ENCODE measurements at places on chromosomes 11 and 22.
A peak's percentile ranks its signal among the peaks of the same experiment; 100 is the strongest.

- no peak for DNase-seq
Measured at GRCh38 chr11:121645001-121645400, 192.2 kb upstream of the SORL1-AS1 start.

- no peak for DNase-seq
Measured at GRCh38 chr11:66006134-66006890, 4.0 kb downstream of the BANF1 start.

- DNase-seq, result no peak
Measured at GRCh38 chr11:36330411-36330810, 34.3 kb downstream of the PRR5L start.

DNA sequence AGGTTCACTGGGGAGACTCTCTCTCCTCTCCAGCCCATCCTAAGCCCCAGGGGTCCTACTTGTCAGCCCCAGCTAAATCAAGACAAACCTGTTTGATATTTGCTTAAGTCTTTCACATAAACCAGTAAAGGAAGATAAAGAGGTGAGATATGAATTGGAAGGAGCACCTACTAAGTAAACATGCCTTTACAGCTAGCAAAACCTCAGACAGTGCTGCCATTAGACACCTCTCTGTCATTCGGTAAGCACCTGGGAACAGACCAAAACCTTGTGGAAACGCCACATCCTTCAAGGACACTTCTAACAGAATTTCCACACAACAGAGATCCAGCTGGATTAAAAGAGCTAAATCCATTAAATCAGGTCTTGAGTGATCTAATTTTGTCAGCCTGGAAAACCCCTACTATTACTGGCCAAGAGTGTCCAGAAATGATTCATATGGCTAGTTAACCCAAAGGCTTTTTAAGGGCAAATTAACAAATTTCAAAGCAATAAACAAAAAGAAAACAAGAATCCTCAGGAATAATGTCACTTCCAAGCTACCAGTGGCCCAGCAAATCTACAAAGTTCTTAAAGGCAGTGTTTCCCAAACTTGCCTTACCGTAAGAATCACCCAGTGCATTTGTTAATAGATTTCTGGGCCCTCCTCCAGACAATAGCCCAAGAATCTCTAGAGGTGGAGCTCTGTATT lies 2.4 kb downstream of the VPS37C start:
- no peak for DNase-seq

DNA sequence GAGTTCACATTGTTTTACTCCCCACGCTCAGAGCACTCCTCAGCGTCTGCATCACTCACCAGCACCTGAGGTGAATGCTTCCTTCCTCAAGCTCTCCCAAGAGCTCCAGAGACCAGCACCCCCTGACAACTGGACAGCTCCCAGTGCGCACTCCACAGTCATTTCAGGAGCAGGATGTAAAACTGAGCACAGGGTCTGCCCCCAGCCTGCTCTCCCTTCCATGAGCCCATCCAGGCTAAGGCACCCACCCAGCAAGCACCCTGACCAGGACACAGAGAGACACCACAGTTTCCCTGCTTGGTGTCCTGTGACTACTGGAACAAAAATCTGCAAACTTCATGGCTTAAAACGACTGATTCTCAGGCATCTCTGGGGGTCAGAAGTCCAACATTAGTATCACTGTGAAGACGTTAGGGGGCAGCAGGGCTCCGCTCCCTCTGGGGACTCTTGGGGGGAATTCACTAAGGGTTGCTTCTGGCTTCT lies 3.3 kb downstream of the SCGB1D2 start:
- no peak for DNase-seq

DNA sequence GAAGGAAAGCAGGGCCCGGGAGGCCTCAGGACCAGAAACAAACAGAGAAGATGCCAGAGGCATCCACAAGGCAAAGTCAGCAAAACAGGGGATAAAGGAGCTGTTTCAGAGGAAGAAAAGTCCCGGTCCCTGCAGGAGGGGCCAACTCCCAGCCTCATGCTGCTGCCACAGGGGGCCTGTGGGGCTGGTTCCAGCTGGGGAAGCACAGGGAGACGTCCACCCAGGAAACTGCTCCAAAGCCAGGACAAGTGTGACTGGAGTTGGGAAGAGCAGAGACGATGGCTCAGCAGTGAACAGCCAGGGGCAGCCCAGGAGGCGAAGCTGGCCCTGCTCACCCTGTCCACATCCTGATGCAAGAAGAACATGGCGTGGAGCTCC lies 454.4 kb downstream of the BRD1 start:
- no peak for DNase-seq

DNA sequence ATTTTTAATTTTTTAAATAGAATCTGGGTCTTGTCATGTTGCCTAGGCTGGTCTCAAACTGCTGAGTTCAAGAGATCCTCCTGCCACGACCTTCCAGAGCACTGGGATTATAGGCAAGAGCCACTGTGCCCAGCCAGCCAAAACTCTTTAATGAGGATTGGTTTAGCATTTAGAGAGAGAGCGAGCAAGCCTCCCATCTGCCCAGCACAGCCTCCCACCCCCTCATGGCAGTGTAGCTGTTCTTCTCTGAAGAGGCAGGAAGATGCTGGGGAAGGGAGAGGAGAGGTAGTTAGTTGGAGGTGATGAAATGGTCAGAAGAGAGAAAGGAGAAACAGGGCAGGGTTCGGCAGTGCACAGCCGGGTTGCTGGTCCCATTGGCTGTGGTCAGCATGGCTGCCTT lies 105.7 kb downstream of the SCN3B start:
- no peak for DNase-seq

DNA sequence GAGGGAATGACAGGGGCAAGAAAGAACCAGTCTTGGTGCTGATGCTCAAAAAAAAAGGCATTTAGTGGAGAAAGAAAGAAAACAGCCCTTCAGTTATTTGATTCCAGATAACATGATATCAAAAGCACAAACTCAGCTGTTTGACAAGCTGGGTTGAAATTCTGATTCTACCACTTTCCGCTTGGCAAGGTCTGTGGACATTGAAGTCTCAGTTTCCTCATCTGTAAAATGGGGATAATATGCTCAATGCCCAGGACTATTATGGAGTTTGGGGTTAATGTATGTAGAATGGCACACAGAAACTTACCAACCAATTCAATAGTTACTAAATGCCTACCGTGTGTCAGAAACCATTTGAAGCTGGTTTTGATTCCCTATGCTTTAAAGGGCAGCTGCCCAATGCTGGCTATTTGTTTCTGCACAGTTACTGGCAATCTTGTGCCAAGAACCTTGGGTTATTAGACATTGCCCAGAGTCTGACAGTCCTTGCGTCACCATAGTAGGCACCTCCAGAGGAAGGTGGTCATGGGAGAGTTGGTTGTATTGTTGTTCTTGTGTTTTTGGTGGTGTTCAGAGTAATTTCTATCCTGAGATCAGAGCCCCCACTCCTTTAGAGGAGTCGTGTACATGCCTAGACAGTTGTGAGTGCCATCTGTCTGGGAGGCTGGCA lies 19.5 kb downstream of the ELF5 start:
- peak; percentile 71 for DNase-seq

DNA sequence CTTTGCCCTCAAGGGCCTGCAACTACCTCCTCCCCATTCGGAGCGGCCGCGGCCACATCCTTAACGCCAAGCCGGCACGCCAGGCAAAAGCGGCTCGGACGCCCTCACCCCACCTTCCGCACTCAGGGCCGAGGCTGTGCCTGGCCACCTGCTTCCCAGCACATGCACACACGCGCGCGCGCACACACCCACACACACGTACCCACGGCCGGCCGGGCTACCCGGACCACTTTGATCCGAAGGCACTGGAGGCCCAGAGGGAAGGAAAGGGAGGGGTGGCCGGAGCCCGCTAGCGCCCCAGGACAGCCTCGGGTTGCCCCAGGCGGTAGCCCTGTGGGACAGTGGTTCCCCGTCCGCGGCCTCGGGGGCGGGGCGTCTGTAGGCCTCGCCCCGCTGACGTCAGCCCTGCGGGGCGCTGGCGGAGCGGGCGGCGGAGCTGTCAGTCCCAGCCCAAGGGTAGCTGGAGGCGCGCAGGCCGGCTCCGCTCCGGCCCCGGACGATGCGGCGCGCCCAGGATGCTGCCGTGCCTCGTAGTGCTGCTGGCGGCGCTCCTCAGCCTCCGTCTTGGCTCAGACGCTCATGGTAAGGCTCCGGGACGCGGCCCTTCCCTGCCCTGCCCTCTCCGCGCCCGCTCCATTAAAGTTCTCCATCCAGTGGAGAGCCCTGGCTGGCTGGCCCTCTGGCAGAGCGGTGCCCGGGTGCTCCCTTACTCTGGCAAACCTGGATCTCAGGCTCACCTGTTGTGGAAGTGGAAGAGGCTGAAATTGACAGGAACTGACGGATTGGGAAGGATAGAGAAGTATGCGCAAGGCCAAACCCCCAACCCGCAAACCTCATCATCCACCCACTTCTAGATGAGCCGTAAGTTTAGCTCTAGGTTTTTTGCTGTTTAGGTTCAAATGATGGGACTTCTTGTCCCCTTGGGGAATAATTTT lies at the start of gene IL10RA:
IL10RA (plus strand) TSS at position 442 of the 935 bp plus-strand sequence; CDS start at position 516, 74 bp downstream.
- peak; percentile 71 for DNase-seq

DNA sequence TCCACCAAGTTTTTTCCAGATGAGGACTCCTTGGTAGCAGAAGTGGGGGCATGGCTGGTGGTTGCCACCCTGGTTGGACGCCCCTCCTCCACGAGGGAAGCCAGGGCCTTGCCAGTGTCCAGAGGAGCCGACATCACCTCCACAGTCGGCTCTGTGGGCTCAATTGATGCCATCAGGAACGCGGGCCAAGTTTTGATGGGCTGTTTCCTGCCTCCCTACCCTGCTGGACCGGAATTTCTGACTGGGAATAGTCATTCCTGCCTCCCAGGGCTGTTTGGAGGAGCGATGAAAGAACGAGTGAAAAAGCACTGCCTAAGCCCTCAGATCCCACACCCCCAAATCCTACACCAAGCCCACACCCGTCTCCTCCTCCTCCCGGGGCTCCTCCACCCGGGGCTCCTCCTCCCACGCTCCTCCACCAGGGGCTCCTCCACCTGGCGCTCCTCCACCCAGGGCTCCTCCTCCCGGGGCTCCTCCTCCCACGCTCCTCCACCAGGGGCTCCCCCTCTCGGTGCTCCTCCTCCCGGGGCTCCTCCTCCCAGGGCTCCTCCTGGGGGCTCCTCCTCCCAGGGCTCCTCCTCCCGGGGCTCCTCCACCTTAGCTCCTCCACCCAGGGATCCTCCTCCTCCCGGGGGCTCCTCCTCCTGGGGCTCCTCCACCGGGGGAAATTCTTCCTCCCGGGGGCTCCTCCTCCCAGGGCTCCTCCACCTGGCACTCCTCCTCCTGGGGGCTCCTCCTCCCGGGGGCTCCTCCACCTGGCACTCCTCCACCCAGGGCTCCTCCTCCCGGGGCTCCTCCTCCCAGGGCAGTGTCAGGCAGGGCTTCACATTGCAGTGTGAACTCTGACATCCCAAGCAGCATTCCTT lies 10.0 kb upstream of the PRR5 start:
- DNase-seq, result no peak

- no peak for DNase-seq
Measured at GRCh38 chr11:36464720-36465119, 45.4 kb downstream of the TRAF6 start.

DNA sequence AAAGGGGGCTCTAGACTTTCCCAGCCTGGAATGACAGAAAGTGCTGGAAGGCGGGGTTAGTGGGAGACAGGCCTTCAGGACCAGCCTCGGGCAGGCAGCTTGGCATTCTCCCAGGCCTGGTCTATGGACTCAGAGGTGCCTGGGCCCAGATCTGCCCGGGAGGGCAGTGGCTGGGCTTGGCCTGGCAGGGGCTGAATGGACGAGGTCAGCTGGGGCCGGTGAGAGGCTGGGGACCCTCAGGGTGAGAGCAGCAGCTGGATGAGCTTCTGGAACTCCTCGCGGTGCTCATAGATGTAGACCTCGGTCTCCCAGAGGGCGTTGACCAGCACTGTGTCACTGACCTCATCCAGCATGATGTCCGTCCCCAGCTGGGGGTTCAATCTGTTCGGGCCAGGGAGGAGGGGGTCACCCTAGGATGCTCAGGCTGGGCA lies 1.5 kb upstream of the BAIAP2L2 start:
- DNase-seq, result no peak

DNA sequence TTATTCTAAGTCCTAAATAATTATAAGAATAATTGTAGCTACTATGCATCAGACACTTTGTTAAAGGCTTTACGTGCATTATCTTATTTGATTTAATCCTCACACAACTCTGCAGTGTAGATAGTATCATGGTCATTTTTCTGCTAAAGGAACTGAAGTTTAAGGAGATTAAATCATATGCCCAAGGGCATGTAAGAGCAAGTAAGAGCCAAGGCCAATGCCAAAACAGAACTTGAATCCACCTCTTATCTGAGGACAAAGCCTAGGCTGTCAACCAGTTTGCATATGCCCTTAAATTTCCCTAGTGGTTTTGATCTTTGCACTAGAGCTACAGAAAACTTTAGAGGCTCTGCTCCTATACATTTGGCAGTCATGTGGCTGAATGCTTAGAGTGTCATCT lies 65.6 kb upstream of the OR5AK2 start:
- DNase-seq, result no peak

GRCh38 chr11:86103808-86104207 lies 34.9 kb upstream of the PICALM start:
- DNase-seq, result no peak

GRCh38 chr11:2704896-2705606 lies 5.3 kb upstream of the KCNQ1OT1 start:
- DNase-seq, result no peak

DNA sequence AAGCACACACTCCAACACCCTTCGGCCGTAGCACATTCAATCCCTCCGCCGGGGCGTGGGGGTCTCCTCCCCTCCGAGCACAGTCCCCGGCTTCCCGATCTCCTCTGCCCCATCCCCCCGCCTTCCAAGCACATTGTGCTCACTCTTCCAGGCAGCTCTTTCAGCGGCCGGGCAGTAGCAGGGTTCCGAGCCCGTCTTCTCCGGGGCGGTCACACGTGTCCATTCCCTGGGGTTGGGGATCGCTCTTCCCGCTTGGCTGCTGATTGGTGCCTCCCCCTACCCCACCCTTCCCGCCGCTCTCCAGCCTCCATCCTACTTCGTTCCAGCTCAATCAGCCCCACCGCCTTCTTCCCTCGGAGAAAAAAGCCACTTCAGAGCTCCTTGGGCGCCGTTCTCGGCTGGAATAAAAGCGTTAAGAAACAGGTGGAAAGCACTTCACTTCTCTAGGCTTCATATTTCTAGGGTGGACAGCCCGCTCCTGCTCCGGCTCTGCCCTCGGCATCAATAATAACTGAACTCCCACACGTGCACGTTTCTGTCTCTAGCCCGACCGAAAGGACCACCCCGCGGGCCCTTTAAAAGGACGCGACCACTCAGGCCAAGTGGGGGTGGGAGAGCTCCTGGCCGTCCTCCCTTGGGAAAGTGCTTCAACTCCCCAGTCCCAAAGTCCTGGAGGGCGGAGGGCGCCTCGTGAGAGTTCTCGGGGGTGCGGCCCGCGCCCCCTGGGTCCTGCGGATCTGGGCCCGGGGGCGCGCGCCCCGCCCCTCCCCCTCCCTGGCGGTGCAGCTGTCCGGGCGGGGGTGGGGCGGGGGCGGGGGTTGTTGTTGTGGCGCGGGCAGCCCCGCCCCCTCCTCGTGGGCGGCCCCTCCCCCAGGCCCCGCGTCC lies 464 bp upstream of the CECR2 start:
- DNase-seq, result peak; percentile 76

Measured in left lobe of liver (tissue), 2 donors.